ENCODE measurements at places on chromosomes 7 and 10. TPM values are rescaled to one million over a fixed set of nuclear protein-coding genes. Genes with fewer than 3 reads are reported as not detected.

GRCh38 chr7:151405056-151405455, 4.8 kb downstream of the WDR86 start:
- no peaks in the 10 kb centered on the region for H3K36me3 ChIP-seq
- peaks cover 11% of the 10 kb centered on the region for H3K27me3 ChIP-seq
- H3K27ac ChIP-seq = no peak overlapping the region
- peaks cover 14% of the 10 kb centered on the region for H3K4me1 ChIP-seq

GRCh38 chr7:86904949-86905834, 154.3 kb downstream of the ELAPOR2 start:
- H3K27me3 ChIP-seq = no peaks in the 10 kb centered on the region
- H3K4me1 ChIP-seq = no peaks in the 10 kb centered on the region
- H3K36me3 ChIP-seq = no peaks in the 10 kb centered on the region
- no peak for DNase-seq
- no peak overlapping the region for H3K27ac ChIP-seq

The GPR158 gene
- total RNA-seq = not detected

The WDR37 gene
- total RNA-seq = 22.0 TPM

Data from activated CD8-positive, alpha-beta memory T cell treated with anti-CD3 and anti-CD28 coated beads, Interleukin-2, amount 10 ng/mL, durations not matched to agents 7 days and 5 days (primary cell).